ENCODE measurements at places on chromosomes 2 and 18.

GRCh38 chr2:67824186-67824585, 238.6 kb downstream of the C1D start:
- no peak overlapping the region for H3K27ac ChIP-seq
- H3K36me3 ChIP-seq = no peaks in the 10 kb centered on the region
- no peaks in the 10 kb centered on the region for H3K27me3 ChIP-seq
- no peak overlapping the region for H3K4me3 ChIP-seq
- no peak for DNase-seq

GRCh38 chr18:12079491-12080237, 14.0 kb upstream of the ANKRD62 start:
- H3K36me3 ChIP-seq = no peaks in the 10 kb centered on the region
- H3K4me3 ChIP-seq = no peak overlapping the region
- no peak overlapping the region for H3K27ac ChIP-seq
- DNase-seq = no peak

DNA sequence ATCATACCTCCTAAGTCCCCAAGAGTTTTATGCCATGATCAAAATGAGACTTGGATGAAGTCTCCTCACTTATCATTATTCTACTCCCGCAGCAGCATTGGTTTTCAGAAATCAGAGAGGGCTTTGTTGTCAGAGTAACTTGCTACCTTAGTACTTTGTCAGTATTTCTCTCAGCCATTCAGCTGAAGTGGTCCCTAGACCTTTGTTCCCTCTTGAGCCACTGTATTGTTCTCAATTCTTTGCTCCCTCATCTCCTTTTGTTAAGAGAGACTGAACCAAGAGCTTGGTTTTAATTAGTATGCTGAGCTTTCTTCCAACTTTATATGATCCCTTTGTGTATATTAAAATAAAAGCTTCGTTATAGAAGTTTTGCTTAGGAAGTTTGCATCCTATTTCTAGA, 133.4 kb downstream of the DOCK10 start:
- H3K4me1 ChIP-seq = peaks cover 12% of the 10 kb centered on the region
- H3K4me3 ChIP-seq = no peak overlapping the region
- H3K27me3 ChIP-seq = no peaks in the 10 kb centered on the region
- DNase-seq = no peak

DNA sequence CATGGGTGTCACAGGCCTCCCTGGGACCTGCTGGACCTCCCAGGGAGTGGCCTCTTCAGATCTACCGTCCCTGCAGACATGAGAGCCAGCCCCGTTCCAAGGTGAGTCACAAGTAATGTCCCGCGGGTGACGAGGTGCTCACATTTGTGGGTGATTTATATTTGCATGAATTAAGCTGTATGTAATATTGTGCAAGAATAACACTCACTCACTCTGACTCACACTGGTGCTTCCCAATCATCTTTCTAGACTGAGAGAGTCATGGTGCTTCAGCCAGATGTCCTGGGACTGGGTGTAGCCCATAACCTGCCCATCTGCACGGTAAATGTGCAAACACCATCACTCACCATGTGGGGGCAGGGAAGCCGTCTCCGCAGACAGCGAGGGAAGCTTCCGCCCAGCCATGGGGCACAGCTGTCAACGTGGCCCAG, 347.5 kb upstream of the SALL3 start:
- H3K36me3 ChIP-seq = no peaks in the 10 kb centered on the region
- no peak overlapping the region for H3K4me3 ChIP-seq
- DNase-seq = no peak
- H3K27me3 ChIP-seq = no peaks in the 10 kb centered on the region
- peaks cover 6% of the 10 kb centered on the region for H3K4me1 ChIP-seq

GRCh38 chr18:11821643-11822237, 29.5 kb upstream of the CHMP1B start:
- no peak overlapping the region for H3K27ac ChIP-seq
- no peaks in the 10 kb centered on the region for H3K27me3 ChIP-seq
- no peak for DNase-seq
- no peak overlapping the region for H3K4me3 ChIP-seq
- no peaks in the 10 kb centered on the region for H3K4me1 ChIP-seq

- no peak overlapping the region for H3K27ac ChIP-seq
- no peaks in the 10 kb centered on the region for H3K4me1 ChIP-seq
- no peak for DNase-seq
- no peaks in the 10 kb centered on the region for H3K27me3 ChIP-seq
- H3K36me3 ChIP-seq = no peaks in the 10 kb centered on the region
These were observed 104.1 kb downstream of the COPS8 start for GRCh38 chr2:237189799-237190198.

DNA sequence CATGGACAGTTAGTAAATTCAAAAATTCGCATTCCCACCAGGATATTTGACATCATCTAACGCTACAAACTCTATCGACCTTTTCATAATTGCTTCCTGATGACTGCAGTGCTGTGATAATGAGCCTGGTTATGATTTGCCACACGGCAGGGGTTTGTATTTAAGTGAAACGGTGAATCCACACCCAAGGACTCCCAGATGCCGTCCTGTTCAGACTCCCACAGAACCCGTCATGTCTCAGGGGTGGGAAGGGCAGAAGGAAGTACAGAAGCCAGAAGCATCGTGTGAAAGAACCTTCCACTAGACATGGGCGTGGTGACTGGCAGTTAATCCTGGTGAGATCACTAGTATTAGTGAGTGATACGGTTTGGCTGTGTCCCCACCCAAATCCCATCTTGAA, 91.2 kb upstream of the TMEM18 start:
- H3K4me3 ChIP-seq = no peak overlapping the region
- H3K27me3 ChIP-seq = no peaks in the 10 kb centered on the region
- no peaks in the 10 kb centered on the region for H3K4me1 ChIP-seq
- H3K36me3 ChIP-seq = no peaks in the 10 kb centered on the region

DNA sequence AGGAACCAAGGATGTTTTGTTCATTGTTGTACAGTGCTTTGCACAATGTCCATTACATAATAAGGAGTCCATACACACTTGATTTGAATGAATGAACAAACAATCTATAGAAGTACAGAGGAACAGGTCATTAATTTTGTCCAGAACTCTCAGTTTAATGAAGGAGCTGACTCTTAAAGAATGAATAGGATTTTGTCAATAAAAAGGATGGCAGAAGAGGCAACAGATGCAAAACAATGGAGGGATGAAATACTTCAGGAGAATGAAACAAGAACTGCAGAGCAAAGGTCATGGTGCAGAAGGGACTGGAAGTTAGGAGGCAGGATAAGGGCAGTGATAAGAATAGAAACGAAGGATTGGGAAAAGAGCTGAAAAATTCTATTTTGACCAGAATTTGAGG, 28.7 kb upstream of the COL5A2 start:
- H3K4me1 ChIP-seq = no peaks in the 10 kb centered on the region
- no peak for DNase-seq
- no peaks in the 10 kb centered on the region for H3K36me3 ChIP-seq

DNA sequence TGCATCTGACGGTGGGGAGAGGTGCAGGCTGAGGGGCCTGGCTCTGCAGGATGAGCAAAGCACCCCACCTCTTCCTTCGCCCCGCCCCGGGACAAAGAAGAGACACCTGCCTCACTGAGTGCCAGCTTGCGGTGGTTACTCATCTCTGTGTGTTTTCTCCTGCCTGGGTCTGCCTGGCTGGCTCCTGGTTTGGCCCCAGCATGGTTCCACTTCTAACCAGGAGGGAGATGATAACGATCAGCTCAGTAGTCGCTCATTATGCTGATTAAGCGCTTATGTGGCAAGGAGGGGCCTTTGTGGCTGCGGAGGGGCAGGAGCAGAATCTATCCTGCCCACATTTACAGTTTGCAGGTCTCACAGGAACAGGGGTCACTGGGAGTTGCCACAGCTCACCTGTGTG, 68.7 kb upstream of the EDAR start:
- H3K4me3 ChIP-seq = no peak overlapping the region
- H3K27ac ChIP-seq = no peak overlapping the region
- no peaks in the 10 kb centered on the region for H3K27me3 ChIP-seq
- no peaks in the 10 kb centered on the region for H3K36me3 ChIP-seq
- DNase-seq = no peak

- no peaks in the 10 kb centered on the region for H3K36me3 ChIP-seq
- no peak for DNase-seq
- no peak overlapping the region for H3K4me3 ChIP-seq
- no peaks in the 10 kb centered on the region for H3K27me3 ChIP-seq
- no peaks in the 10 kb centered on the region for H3K4me1 ChIP-seq
These were observed 155.4 kb upstream of the SPRED2 start for GRCh38 chr2:65587779-65588178.

DNA sequence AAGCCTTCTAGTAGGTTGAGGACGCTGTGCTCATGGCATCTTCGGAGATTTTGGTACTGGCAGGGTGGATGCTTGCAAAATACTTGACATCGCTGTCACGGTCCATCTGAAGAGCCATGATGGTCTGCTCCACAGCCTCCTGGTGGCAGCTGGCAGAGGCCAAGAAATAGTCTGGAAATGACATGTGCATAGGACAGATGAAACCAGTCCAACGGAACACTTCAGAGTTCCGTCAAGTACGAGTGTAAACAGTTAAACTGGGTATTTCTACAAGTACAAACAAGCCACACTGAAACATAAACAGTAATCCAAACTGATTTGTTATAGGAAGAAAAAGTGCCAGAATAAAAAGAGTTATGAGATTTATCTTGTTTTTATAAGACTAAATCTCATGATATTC, 66.6 kb downstream of the PPP4R1 start:
- peaks cover 55% of the 10 kb centered on the region for H3K36me3 ChIP-seq
- no peaks in the 10 kb centered on the region for H3K27me3 ChIP-seq
- H3K4me3 ChIP-seq = no peak overlapping the region
- no peaks in the 10 kb centered on the region for H3K4me1 ChIP-seq
- H3K27ac ChIP-seq = no peak overlapping the region

DNA sequence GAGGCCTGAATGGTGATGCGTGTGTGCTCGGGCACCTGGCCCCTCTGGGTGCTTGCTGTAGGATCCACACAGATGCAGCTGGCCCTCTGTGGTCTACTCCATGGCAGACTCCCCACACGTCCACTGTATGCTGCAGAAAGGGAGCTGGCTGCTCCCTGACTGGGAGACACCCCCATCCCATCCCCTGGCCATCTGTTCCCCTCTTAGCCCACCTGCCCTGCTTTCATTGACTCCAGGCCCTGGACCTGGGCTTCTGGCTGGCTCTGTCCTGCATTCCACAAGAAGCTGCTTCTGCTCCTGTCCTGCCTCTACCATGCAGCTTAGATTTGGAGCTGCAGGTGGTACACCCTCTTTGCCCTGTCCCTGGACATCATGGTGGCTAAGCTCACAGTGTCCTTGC, 80.1 kb downstream of the FHOD3 start:
- H3K36me3 ChIP-seq = no peaks in the 10 kb centered on the region
- peaks cover 4% of the 10 kb centered on the region for H3K27me3 ChIP-seq
- DNase-seq = no peak
- H3K4me1 ChIP-seq = no peaks in the 10 kb centered on the region

DNA sequence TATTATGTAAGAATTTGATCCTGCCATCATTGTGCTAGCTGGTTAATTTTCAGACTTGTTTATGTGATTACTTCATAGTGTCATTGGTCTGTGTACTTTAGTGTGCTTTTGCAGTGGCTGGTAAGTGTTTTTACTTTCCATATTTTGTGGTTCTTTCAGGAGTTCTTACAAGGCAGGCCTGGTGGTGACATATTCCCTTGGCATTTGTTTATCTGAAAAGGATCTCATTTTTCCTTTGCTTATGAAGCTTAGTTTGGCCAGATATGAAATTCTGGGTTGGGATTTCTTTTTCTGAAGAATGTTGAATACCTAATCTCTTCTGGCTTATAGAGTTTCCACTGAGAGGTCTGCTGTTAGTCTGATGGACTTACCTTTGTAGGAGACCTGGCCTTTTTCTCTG, 72.8 kb upstream of the MC4R start:
- H3K27ac ChIP-seq = no peak overlapping the region
- no peaks in the 10 kb centered on the region for H3K4me1 ChIP-seq
- H3K27me3 ChIP-seq = no peaks in the 10 kb centered on the region

GRCh38 chr2:64938607-64939285, 50.5 kb upstream of the SLC1A4 start:
- DNase-seq = no peak
- H3K4me3 ChIP-seq = no peak overlapping the region
- no peaks in the 10 kb centered on the region for H3K36me3 ChIP-seq
- H3K27me3 ChIP-seq = no peaks in the 10 kb centered on the region

- no peaks in the 10 kb centered on the region for H3K36me3 ChIP-seq
- H3K4me3 ChIP-seq = peak overlapping the region; percentile 58
- no peaks in the 10 kb centered on the region for H3K27me3 ChIP-seq
- DNase-seq = no peak
- H3K4me1 ChIP-seq = peaks cover 7% of the 10 kb centered on the region
- no peak overlapping the region for H3K27ac ChIP-seq
These were observed 41.3 kb downstream of the TMEM18 start for GRCh38 chr2:635687-636621.

- no peaks in the 10 kb centered on the region for H3K27me3 ChIP-seq
- no peak overlapping the region for H3K4me3 ChIP-seq
- no peak for DNase-seq
- H3K36me3 ChIP-seq = no peaks in the 10 kb centered on the region
These were observed 46.3 kb upstream of the LTBP1 start for GRCh38 chr2:32900246-32900973.

DNA sequence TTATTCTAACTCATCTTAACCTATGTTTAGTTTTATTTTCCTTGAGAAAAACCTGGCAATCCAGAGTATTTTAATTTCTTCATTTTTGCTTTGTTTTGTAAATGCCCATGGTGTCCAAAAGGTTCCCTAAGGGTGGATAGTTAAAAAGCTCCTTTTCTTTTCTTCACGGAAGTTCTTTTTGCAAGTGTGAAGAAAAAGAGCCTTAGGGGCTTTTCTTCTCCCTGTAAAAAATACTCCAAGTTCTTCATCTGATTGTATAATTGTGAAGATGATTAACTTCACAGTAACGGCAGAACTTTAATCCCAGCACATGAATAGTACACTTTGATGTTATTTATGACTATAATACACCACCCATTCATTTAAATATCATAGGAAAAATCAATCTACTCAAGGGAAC, 530.2 kb upstream of the LINC00305 start:
- no peak overlapping the region for H3K4me3 ChIP-seq
- no peaks in the 10 kb centered on the region for H3K27me3 ChIP-seq
- no peak for DNase-seq
- no peaks in the 10 kb centered on the region for H3K36me3 ChIP-seq
- H3K27ac ChIP-seq = no peak overlapping the region

- peaks cover 27% of the 10 kb centered on the region for H3K27me3 ChIP-seq
- H3K4me3 ChIP-seq = peak overlapping the region; percentile 61
- H3K36me3 ChIP-seq = no peaks in the 10 kb centered on the region
- DNase-seq = peak; percentile 8
- peaks cover 19% of the 10 kb centered on the region for H3K4me1 ChIP-seq
- no peak overlapping the region for H3K27ac ChIP-seq
These were observed 3.3 kb upstream of the SPRED2 start for GRCh38 chr2:65435625-65436168.

GRCh38 chr2:183488421-183488820, 364.2 kb downstream of the NUP35 start:
- H3K4me1 ChIP-seq = no peaks in the 10 kb centered on the region
- H3K27me3 ChIP-seq = no peaks in the 10 kb centered on the region
- no peak for DNase-seq
- H3K36me3 ChIP-seq = no peaks in the 10 kb centered on the region
- H3K27ac ChIP-seq = no peak overlapping the region
- no peak overlapping the region for H3K4me3 ChIP-seq

All from effector memory CD4-positive, alpha-beta T cell (primary cell).